NCI-H1417 (cell line): ENCODE measurements at places on chromosomes 2 and 18.

GRCh38 chr2:177326005-177326404 lies 61.5 kb upstream of the NFE2L2 start:
- DNase-seq: no peak

DNA sequence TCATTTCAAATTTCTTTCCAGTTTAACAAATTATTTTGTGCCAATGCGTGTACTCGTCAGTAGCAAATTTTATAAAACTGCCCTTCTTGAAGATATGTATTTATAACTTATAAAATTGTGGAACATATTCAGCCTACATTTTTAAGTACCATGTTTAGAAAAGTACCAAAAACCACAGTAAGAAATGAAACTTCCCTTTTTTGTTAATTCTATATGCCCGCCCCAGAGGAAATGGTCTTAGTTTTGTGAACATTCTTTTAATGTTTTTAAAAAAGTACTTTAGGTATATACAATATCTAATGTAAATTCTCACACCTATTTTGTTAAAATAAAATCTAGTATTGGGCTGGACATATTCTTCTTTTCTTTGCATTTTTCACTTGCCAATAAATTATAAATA lies 1.2 kb downstream of the UGT1A9 start:
- no peak for DNase-seq

GRCh38 chr2:60966507-60967405 lies 50.8 kb upstream of the PEX13 start:
- DNase-seq: no peak

DNA sequence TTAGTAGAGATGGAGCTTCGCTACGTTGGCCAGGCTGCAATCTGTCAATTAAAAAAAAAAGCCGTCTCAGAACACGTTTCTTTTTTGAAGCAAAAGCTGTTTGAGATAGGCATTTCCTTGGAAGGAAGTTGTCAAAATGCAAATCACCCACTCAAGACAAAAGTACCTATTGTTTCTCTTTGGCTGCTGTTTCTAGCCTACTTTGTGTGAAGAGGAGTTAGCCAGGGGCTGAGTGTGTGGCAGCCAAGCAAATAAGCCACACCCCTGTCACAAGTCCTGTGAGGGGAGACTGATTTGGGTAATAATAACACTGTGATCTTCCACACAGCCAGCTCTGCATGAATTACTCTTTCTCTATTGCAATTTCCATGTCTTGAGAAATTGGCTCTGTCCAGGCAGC lies 47.4 kb upstream of the CDCA7 start:
- DNase-seq: no peak

DNA sequence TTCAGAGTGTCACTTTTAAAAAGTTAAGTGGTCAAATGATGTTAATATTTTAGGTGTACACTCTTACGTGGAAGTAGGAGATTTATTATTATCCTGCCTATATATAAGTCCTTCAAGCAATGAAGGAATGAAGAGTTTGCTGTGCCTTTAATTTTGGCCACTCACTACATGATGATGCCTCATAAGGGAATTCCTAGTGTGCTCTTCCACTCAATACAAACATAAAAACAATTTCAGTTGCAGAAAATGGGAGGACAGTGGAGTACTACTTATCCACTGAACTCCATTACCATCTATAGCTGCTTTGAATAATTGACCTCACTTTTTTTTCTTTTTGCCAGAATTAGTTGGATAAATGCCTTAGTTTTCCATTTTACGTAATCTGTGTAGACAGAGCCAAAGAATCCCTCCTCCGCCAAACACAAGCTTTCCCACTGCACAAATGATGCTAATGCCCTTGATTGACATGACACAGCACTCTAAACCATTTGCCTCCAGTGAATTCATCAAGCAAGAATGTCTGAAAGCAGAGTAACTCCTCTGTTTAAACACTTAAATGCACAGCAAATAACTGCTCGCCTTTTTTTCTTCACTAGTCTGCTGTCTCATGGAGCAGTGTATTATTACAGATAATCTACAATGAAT lies 751.1 kb upstream of the FANCL start:
- no peak for DNase-seq

DNA sequence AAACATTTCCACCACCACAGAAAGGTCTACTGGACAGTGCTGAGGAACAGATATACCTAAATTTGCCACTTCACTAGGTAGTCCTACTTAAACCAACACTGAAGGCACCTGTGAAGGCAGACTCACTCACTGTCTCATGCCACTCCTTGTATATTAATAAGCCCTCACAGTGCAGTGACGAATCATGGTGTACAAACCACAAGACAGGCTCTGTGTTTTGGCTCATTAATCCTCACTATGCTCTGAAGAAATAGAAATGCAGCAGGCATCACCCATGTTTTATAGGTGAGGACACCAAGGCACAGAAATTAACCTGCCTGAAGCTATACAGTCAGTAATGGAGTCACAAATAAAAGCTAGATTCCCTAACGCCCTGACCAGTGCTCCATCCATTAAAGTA lies 44.3 kb downstream of the BARD1 start:
- no peak for DNase-seq

DNA sequence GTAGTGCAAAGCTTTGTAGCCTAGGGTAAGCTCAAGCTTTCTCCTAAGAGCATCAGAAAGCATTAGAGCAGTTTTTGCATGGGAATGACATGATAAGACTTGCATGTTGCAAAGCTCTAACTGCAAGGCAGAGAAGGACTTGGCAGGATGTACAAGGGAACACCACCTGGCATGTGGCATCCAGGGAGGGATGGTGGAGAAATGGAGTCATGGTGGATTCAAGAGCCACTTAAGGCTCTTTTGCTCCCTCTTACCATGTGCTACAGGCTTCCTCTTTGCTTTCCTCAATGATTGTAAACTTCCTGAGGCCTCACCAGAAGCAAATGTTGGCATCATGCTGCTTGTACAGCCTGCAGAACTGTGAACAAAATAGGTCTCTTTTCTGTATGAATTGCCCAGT lies 266.0 kb downstream of the GLI2 start:
- no peak for DNase-seq

- no peak for DNase-seq
These were observed 1.3 kb downstream of the LRRTM4 start for GRCh38 chr2:77520641-77521547.

GRCh38 chr2:100105678-100106054 lies 36.7 kb downstream of the AFF3 start:
- no peak for DNase-seq

- DNase-seq: peak; percentile 96
These were observed at the start of gene GREB1L for GRCh38 chr18:21242141-21242779. Gene GREB1L, plus strand, starts transcription at chr18:21242232. Its CDS starts 141,287 bp downstream, at chr18:21383519.

DNA sequence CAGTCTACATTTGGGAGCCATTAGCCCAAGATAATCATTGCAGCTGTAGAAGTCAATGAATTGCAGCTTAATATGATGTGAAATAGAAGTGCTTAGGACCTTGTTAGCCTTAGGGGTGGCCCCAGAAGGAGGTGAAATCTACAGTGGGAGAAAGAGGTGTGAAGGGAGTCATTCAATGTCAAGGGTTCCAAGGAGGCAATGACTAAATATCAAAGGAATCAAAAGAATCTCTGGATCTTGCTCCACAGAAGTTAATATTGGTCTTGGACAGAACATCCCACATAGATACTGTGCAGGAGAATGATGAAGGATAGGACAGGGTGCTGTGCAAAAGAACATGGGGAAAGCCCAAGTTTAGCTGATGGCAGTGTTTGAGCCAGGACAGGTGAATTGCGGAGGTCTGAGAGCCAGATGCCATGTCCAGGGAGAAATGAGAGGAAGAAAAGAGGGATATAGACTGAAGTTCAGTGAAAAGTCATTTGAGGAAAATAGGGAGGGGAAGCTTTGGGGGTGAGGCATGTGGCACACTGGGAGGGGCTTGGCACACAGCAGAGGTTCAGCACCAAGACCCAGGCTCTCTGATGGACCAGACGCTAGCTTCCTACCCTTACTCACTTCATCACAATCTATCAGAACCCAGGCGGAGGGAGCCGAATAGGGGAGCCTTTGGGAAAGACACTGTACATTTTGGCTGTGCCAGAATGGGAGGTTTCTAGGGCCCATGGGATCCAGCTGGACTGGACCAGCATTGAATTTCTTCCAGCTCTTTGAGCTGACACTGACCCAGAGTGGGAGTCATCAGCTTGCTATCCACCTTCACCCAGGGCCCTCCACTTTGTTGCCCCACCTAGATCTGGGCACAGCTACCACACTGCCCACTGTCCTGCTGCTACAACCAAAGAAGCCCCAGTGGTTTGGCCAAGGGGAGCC lies 2.2 kb downstream of the IL1F10 start:
- DNase-seq: no peak

GRCh38 chr2:61597300-61598289 lies 59.4 kb upstream of the XPO1 start:
- DNase-seq: no peak

GRCh38 chr2:223057569-223057968 lies 5.6 kb downstream of the KCNE4 start:
- DNase-seq: no peak

GRCh38 chr2:159450180-159450579 lies 163.7 kb upstream of the WDSUB1 start:
- no peak for DNase-seq

GRCh38 chr2:28393114-28393836 lies 617 bp downstream of the FOSL2 start:
- peak; percentile 89 for DNase-seq

GRCh38 chr2:16869711-16870110 lies 204.1 kb upstream of the CYRIA start:
- no peak for DNase-seq

- no peak for DNase-seq
These were observed 13.3 kb downstream of the BABAM2 start for GRCh38 chr2:27903649-27904404.

GRCh38 chr2:97910403-97911205 lies 85.1 kb downstream of the TMEM131 start:
- DNase-seq: no peak

DNA sequence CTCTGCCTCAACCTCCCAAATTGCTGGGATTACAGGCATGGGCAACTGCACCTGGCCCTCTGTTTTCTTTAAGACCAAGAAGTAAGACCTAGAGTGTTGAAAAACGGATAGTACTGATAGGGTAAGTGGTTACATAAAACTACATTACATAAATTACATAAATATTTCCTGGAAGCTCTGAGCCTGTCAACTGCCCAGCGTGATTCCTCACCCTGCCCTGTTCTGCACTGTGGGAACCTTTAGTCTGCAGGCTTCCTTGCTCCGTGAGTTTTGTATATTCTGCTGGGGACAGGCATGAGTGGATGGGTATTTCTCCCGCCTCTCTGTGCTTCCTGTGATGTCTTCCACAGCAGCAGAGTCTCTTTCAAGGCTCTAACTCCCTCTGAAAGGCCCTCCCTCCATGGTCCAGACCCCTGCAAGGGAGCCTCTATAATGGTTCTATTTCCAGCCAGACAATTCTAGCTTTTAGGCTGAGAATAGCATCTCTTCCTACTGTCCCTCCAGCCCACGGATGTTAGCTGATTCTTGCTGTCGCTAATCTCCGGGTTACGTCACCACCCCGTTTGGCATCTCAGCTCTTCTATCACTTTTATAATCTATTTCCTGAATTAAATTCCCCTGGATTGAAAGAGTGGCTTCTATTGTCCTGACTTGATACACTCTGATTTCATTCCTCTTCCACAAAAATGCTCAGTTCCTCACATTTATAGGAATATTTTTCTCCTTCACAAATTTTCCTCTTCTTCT lies 49.5 kb upstream of the PLEKHM3 start:
- peak; percentile 12 for DNase-seq

- no peak for DNase-seq
These were observed 225.4 kb upstream of the SIX3 start for GRCh38 chr2:44716131-44716530.

DNA sequence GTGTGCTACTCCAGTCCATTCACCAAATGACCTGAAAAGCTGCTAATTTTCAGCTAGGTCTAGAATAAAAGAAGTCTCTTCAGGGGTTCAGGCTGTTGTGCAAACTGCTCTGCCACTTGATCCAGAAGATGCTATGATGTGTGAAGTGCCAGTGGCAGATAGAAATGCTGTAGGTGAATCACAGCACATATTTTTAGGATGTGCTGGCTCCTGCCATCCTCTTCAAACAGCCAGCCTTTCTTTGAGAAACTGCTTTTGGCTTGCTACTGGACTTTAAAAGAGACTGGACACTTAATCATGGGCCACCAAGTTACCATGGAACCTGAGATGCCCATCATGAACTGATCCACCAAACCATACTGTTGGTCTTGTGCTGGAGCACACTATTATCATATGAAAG lies 322.1 kb downstream of the EN1 start:
- DNase-seq: no peak

DNA sequence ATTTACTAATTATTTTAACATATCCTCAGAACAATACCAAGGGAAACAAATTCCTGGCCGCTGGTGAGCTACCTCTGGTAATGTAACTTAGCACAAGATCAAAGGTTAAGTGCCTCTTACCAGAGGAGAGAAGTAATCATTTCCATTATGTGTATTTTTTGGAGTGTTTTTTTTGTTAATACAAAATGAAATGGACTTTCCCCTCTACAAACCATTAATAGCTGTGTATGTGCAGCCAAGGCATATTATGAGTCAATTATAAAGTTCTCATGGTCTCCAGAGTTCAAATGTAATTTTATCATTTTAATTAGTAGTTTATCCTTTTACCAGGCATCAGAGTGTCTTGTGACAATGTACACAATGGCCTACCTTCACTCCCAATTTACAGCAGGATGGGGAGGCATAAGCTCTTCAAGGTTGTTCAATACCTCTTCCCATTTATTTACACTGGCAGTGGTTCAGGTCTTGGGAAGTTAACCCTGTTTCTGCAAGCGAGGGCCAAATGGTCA lies 242.2 kb downstream of the TGIF1 start:
- DNase-seq: peak; percentile 51
